Cortex of kidney (tissue), 1 donor: ENCODE measurements at places on chromosomes 1 and 21.

- DNase-seq, result no peak
Measured at GRCh38 chr1:228206582-228207351, 1.1 kb upstream of the OBSCN start.

GRCh38 chr1:29599826-29600225 is 363.5 kb downstream of the PTPRU start:
- DNase-seq, result no peak

DNA sequence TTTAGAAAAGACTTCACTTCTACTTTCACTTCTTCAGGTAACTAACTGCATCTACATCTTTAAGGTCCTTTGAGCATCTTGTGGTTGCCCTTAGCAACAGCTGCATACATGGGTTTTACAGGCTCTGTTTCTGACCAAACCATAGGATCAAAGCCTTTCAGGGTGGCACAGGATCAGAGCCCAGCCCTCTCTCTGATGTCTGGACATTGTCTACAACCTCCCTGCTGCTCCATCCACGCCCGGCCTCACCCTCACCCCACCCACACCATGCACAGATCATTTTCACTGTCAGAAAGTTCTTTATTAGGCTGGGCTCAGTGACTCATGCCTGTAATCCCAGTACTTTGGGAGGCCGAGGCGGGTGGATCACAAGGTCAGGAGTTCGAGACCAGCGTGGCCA is 5.2 kb downstream of the NCF2 start:
- no peak for DNase-seq

DNA sequence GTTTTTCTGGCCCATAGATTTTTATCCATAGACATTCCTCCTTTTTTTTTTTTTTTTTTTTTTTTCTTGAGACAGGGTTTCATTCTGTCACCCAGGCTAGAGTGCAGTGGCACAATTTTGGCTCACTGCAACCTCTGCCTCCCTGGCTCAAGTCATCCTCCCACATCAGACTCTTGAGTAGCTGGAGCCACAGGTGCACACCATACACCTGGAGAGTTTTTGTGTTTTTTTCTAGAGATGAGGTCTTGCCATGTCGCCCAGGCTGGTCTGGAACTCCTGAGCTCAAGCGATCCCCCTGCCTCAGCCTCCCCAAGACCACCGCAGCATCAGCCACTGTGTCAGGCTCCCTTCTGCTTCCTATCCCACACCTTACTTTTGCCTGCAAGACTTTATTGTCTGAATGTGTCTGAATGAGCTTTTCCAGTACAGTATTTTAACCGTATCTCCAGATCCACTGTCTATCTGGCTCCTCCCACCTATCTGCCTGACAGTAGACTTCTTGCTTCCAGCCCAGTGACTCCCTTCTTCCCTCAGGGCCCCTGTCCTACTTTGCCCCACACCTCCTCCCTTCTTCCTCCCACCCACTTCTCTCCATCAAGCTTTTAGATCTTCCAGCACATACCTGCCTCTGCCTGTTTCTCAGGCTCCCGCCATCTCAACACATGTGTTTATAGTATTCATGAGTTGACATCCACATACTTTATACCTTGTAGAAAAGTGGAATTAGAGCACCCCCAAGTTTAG is 6.1 kb downstream of the C1orf21 start:
- DNase-seq, result no peak

- no peak for DNase-seq
Measured at GRCh38 chr1:185373813-185374529, 56.9 kb upstream of the IVNS1ABP start.

GRCh38 chr1:160346958-160347357 is 3.8 kb downstream of the NCSTN start:
- DNase-seq, result no peak

GRCh38 chr1:9711466-9712020 is 60.0 kb downstream of the PIK3CD start:
- DNase-seq, result no peak

GRCh38 chr1:24540906-24541710 is 14.8 kb upstream of the NCMAP start:
- no peak for DNase-seq

DNA sequence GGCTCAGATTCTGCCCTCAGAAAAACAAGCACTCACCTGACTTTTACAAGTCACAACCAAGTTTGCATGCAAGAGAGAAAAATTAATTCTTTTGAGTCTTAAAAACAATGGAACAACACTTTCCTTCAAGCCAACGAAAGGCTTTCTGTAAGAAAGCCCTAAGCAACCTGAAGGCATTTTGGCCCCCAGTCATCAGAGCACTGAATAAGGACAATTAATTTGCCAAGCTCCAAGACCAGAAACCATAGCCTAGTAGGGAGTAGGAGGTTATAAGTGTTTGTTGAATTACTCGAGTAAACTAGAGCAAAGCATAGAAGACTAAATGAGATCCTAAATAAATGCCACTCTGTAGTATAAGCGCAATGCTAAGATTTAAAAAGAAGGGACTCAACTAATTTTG is 4.7 kb downstream of the TGFBR3 start:
- DNase-seq, result no peak

- no peak for DNase-seq
Measured at GRCh38 chr1:44045064-44045463, 13.8 kb upstream of the SLC6A9 start.

GRCh38 chr1:217214551-217214950 is 416.3 kb downstream of the GPATCH2 start:
- DNase-seq, result no peak

DNA sequence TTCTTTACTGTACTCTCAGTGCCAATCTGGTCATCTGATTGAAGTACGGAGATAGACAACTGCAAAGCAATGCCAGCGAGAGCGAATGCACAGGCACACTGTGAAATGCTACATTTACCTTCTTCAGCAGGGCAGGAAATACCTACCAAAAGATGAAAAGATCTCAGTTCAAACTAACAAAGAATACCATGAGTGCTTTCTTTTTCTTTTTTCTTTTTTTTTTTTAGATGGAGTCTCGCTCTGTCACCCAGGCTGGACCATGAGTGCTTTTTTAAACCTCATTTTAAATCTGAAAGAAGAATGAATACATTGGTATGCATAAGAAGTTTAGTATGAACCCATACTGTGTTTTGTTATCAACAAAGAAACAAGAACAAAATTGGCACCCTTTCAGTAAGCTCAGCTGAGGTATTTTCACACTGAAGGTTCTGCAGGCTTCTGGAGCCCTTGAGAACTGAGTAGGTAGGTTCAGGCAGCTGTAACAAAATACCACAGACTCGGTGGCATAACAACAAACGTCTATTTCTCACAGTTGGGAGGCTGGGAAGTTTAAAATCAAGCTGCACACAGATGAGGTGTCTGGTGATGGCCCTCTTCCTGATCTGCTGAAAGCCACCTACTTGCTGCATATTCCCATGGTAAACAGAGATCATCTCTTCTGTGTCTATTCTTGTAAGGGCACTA is 1.7 kb upstream of the CHI3L2 start:
- no peak for DNase-seq

- no peak for DNase-seq
Measured at GRCh38 chr21:28356422-28356821, 636.3 kb downstream of the LTN1 start.

- DNase-seq, result no peak
Measured at GRCh38 chr1:26717017-26717491, 21.2 kb downstream of the ARID1A start.
